ENCODE measurements at places on chromosomes 6 and 20.
A peak's percentile ranks its signal among the peaks of the same experiment; 100 is the strongest.

GRCh38 chr6:45658958-45659357 lies 281.2 kb upstream of the SUPT3H start:
- peak; percentile 40 for DNase-seq

- no peak for DNase-seq
Measured at GRCh38 chr6:153096031-153096430, 35.1 kb downstream of the RGS17 start.

DNA sequence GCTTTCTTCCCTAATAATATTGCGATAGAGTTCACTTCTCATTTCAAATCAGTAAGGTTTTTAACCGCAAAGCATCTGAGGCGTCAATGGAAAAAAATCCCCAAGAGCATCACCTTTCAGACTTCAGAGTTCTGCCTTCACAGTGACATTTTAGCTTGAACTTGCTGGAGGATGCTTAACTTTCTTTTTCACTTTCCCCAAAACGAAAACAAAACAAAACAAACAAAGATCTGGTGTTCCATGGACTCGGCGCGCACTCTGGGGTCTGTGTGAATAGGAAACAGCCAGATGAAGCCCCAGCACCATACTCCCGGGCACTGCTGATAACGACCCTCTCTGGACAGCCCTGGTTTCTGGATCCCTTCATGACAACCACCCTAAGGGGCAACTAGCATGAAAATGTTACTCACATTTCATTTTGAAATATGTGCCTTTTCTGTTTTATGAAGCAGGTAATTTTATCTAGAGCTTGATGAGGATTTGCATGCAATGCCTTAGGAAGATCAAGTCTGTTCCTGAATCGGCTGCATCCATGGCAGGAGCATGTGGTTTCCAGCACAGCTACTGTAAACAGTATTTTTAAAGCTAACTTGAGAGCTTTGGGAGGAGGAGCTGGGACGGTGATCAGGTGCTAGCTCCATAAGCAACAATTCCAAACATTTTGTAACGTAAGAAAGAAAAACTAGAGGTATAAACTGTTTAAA lies 44.5 kb downstream of the RAMACL start:
- DNase-seq = no peak

DNA sequence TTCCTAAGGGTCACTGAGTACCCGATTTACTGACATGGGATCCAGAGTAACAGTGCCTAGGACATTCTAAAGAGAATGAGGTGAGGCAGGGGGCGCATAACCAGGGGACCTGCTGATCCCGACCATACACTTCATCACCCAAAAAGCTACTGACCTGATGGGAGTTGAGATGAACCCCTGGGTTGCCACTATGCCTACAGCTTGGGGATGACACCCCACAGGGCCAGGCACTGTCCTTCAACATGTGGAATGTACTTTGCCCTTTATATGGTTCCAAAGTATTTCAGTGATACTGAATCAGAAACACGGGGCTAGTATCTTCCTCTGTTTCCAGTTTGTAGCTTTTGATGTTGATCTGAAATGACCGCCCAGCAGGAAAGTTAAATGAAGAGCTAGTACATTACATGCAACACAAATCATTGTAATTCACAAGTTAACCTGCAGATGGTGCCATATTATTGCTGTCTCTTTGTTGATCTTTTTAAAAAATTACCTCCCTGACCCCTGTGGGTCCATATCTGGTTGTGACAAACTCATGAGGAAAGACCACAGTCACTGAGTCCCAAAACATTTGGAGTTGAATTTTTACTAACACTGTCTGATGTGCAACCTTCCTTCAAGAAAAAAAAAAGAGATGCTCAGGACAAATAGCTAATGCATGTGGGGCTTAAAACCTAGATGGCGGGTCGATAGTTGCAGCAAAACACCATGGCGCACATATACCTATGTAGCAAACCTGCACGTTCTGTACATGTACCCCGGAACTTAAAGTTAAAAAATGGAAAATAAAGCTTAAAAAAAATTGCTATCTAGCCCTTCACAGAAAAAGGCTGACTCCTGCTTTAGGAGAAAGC lies 42.7 kb upstream of the GCNT2 start:
- no peak for DNase-seq

- DNase-seq = no peak
Measured at GRCh38 chr20:52497731-52498130, 306.2 kb upstream of the ZFP64 start.

- DNase-seq = no peak
Measured at GRCh38 chr20:34143951-34144350, 31.9 kb upstream of the EIF2S2 start.

- DNase-seq = no peak
Measured at GRCh38 chr6:132937466-132937906, 123.1 kb downstream of the RPS12 start.

GRCh38 chr6:98782772-98783171 lies 51.6 kb upstream of the POU3F2 start:
- no peak for DNase-seq

DNA sequence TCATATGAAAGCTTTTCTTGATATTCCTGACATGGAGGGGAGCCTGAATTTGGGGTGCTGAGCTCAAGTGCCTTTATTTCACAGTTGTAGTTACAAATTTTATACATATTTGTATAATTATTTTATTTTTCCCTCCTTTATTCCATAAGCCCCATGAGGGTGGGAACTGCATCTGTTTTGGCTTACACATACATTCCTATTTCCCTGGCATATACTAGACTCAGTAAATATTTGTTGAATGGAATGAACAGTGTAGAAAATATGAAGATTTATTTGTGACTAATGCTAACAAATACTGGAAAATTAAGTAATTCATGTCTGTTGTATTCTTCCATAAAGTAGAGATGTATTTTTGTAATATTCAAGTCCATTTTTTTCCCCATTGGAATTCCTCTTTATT lies 127.1 kb downstream of the MYO6 start:
- DNase-seq = no peak

DNA sequence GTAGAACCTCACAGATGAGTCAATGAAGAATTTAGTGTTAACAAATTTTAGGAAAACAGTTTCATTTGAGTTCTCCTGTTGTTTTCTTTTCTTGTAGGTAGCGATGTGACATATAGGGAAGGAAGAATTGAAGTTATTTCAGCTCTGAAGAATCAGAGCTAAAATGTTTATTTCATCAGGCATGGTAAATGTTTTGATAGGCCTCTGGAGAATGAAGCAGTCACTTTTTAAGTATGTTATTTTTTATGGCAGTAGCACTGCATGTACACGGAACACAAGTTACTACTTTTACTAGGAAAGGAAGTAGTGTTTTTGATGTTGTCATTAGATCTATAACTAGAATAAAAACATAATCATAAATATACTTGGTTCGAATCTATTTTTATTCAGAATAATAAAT lies 1357.3 kb upstream of the CITED2 start:
- no peak for DNase-seq

DNA sequence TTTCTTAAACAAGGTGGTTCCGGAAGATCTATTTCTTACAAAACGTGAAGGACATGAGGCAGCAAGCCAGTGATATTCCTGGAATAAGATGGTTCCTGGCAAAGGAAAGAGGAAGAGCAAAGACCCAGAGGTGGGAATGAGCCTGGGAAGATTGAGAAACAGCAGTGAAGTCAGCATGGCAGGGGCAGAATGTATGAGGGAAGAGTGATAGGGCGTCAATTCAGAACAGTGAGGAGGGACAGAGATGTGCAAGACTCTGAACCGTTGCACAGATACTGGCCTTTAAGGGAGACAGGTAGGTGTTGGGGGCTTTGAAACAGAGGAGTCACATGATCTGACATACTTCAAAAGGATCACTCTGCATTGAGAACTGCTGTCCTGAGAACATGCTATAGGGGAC lies 338.3 kb downstream of the CBLN4 start:
- DNase-seq = no peak

- peak; percentile 76 for DNase-seq
Measured at GRCh38 chr6:29631860-29632731, 887 bp downstream of the GABBR1 start.

GRCh38 chr6:168017629-168018028 lies 20.2 kb downstream of the KIF25 start:
- DNase-seq = no peak

- DNase-seq = no peak
Measured at GRCh38 chr20:57688295-57688694, 21.5 kb downstream of the PMEPA1 start.

- DNase-seq = no peak
Measured at GRCh38 chr6:109527989-109528388, 45.0 kb upstream of the ZBTB24 start.

- DNase-seq = no peak
Measured at GRCh38 chr6:56043076-56043475, 167.7 kb upstream of the BMP5 start.

GRCh38 chr20:34302312-34302722 lies 838 bp downstream of the AHCY start:
- no peak for DNase-seq

- no peak for DNase-seq
Measured at GRCh38 chr20:16271450-16271849, 301.8 kb downstream of the KIF16B start.

GRCh38 chr20:2708073-2708415 lies 15.5 kb downstream of the EBF4 start:
- peak; percentile 32 for DNase-seq

- DNase-seq = no peak
Measured at GRCh38 chr6:9593554-9593953, 821.3 kb downstream of the TFAP2A start.

DNA sequence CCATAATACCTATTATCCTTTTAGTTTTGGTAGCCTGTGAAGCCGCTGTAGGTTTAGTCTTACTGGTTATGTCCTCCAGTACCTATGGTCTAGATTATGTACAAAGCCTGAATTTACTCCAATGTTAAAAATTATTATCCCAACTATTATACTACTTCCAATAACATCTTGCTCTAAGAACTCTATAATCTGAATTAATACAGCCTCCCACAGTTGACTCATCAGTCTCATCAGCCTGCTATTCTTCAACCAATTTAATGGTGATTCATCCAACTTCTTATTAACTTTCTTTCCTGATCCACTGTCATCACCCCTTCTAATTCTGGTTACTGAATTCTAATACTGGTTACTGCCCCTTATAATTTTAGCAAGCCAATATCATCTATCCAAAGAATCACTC lies 370.3 kb upstream of the OPRM1 start:
- no peak for DNase-seq

DNA sequence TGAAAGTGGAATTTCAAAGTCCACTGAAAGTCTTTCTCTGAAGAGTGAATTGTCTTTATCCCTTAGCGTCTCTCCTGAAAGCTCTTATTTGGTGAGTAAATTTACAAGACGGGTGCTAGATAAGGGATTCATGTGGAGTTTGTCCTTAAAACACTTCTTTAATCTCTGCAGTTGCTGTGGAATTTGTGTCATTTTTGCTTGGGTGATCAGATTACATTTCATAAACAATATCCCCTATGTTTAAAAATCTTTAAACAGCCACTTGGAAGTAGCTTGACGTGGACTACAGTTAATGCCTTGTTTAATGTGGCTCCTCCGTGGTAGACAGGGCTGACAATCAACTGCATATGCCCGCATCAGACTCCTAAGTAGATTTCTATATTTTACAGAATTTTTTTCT lies 175.4 kb upstream of the ZNF217 start:
- DNase-seq = no peak

GRCh38 chr20:11242320-11242719 lies 568.5 kb upstream of the JAG1 start:
- DNase-seq = no peak

DNA sequence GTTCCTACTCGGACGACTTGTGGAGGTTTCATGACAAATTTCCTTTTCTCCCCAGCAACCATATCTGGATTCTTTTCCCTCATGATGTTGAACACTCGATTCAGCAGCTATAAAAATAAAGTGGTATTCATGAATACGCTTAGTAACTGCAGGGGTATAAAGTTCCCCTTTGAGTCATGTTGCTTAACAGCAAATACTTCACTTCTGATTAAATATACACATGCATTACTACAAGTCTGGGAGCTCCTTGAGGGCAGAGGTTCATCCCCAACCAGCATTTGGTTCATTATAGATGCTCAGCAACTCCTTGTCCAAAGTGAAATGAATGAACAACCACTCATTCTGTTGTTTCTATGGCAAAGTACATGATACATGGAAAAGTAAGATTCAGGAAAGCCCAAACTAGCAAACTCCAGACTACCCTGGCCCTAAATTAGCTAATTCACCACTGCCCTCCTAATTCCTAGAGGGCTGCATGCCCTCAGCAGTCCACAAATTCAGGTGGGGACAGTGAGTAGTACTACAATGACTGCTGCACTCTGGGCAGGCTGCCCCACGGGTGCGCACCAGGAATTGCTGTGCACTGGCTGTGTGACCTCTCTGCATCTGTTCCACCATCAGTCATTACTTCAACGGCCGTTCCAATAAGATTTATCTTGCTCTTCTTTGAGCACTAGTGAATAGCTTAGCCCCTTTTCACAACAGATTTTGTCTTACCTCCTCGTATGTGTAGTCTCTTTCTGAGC lies 15.2 kb downstream of the EIF2S2 start:
- no peak for DNase-seq

DNA sequence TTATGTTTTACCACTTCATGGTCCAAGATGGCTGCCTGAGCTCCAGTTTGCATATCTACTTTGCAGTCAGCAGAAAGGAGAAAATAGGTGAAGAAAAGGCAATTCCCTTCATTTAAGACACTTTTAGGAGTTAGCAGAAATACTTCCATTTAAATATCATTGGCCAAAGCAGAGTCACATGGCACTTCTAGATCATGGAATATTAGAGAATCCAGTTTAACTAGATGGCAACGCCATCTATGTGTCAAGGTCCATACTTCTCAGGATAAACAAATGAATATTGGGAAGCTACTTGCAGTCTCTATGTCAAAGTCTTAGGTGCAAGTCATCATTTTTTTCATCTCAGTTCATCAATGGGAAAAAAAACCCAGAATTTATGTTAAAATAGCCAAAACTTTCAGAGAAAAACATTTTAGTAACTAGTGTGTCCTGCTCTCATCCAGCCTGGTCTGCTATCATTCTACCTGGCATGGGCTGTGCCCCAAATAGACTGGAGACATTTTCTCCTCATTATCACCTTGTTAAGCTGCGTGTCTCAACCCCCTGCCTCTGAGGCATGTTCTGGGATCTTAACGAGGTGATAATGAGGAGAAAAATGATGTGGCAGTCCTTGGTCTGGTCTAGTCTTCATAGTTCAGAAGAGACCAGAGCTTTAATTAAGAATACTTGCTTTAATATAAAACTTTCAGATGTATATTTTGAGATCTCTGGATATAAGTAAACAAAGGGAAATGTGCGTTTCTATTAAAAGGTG lies 227.3 kb downstream of the TBX18 start:
- no peak for DNase-seq

DNA sequence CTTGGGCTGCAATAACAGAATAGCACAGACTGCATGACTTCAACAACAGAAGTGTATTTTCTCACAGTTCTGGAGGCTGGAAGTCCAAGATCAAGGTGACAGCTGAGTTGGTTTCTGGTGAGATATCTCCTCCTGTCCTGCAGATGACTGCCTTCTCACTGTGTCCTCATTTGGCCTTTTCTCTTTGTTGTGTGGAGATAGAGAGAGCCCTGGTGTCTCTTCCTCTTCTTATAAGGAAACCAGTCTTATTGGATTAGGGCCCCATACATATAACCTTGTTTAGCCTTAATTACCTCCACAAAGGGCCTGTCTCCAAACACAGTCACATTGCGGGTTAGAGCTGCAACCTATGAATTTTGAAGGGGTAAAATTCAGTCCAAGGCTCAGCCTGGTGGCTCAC lies 57.0 kb upstream of the BMP6 start:
- no peak for DNase-seq

GRCh38 chr6:82622461-82622860 lies 258.8 kb downstream of the TPBG start:
- DNase-seq = no peak

GRCh38 chr6:166588691-166589336 lies 2.3 kb upstream of the RAMACL start:
- DNase-seq = no peak

GRCh38 chr6:10458287-10458686 lies 43.4 kb upstream of the TFAP2A start:
- no peak for DNase-seq
